ENCODE measurements at places on chromosomes 4 and X.
A peak's percentile ranks its signal among the peaks of the same experiment; 100 is the strongest.

- no peak for DNase-seq
These were observed 46.1 kb downstream of the DCX start for GRCh38 chrX:111365770-111366325.

- no peak for DNase-seq
These were observed 3.8 kb upstream of the DCAF4L1 start for GRCh38 chr4:41977709-41978108.

DNA sequence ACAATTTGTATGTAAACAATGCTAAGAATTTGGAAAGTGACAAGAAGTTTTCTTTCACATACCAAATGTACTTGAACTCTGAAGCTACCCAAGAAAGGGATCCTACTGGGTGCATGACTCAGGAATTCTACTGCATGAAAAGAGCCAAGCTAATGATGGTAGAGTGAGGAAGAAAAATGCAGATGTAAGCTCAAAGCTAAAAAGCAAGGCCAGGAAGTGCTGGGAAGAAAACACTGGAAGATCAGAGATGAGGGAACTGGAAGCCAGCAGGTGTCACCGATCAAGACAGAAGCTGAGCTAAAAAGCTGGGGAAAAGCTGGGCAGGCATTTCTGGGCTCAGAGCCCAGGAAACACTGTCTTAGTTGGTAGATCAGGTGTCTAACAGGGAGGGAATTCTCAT, 449.1 kb downstream of the NKX6-1 start:
- DNase-seq = no peak

DNA sequence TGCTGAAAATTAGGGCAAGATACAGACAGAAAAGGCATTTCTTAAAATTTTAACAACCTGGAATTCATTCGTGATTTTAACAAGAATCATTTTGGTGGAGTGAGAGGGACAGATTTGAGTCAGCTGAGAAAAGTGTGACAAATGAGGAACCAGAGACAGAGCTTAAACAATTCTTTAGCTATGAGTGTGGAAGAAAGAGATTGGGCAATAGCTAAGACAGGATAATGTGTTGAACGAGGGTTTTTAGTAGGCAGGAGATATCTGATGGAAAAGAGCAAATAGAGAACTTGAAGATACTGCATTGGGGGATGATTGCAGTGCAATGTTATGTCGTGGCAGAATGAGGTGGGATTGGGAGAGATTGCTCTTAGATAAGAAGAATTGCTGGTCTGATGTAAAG, 164.2 kb upstream of the SPRY1 start:
- no peak for DNase-seq

DNA sequence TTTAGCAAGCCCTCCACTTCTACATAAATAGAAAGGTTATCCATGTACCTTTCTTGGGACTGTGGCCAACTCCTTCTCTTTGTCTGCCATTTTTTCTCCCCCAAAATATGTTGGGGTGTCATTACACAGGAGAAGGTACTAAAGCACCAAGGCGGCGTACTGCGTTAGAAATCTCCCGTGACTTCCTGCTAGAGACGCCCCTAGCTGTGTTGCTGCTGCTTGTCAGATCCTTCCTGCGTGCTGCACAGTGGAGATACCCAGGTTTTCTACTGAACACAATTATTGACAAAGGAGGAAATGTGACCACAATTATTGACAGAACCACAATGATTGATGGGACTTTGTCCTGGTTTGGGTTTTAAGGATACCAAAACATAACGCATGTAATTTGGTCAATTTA, 97.7 kb downstream of the EFHC2 start:
- no peak for DNase-seq

GRCh38 chrX:70808942-70809940, 99.3 kb downstream of the TEX11 start:
- DNase-seq = no peak

- no peak for DNase-seq
These were observed 54.7 kb downstream of the SLITRK4 start for GRCh38 chrX:143581240-143581639.

- DNase-seq = no peak
These were observed 41.4 kb downstream of the SOD3 start for GRCh38 chr4:24836661-24837242.

- peak; percentile 21 for DNase-seq
These were observed 173.0 kb upstream of the CASK start for GRCh38 chrX:42096265-42096920.

GRCh38 chr4:85826060-85826678, 351.2 kb downstream of the ARHGAP24 start:
- no peak for DNase-seq

DNA sequence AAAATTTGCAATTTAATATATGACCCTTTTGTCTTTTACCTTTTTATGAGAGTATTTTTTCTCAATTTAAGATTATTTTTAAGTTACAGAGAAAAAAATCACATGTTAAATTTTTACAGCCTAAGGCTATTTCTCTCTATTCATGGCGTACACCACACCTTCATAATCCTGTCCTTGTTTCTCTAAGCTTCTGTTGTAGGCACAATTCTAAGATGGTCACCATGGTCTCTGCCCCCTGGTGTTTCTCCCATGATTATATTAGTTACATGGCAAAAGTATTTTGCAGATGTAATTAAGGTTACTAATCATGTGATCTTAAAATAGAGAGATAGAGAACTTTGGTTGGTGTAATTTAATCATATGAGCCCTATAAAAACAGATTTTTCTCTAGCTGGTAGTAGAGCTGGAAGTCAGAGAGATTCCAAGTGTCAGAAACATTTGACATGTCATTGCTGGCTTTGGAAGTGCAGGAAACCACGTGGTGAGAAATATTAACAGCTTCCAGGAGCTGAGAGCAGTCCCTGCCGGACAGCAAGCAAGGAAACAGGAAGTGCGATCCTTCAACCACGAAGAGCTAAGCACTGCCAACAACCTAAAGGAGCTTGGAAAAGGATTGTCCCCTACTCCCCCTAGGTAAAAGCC, 89.8 kb downstream of the EIF4E start:
- no peak for DNase-seq

DNA sequence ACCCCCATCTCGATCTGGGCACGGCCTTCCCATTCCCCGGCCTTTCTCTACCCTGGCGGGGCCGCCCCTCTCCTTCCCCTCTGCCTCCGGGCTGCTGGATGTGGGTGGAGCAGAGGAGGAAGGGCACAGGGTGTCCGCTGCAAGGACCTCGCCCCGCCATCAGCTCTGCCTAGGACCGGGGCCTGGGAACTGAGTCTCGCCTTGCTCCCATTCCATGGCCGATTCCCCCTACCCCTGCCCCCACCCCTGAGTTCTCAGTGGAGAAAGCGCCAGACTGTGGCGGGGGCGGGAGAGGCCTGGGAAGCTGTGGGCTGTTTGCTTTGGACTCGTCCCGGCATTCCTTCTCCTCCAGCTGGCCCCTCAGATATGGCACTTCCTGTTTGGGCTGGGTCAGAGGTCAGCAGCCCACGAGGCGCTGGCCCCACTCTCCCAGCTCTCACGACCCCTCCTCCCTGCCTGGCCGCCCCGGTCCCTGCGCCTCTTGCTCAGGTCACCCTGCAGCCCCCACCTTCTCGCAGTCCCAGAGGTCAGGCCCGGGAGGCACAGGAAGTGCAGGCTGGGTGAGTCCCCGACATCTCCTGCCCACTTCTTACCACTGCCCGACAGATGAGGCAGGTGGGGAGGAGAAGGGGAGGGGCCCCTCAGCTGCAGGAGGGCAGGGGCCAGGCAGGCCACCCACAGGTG, 6.4 kb upstream of the BGN start:
- no peak for DNase-seq

DNA sequence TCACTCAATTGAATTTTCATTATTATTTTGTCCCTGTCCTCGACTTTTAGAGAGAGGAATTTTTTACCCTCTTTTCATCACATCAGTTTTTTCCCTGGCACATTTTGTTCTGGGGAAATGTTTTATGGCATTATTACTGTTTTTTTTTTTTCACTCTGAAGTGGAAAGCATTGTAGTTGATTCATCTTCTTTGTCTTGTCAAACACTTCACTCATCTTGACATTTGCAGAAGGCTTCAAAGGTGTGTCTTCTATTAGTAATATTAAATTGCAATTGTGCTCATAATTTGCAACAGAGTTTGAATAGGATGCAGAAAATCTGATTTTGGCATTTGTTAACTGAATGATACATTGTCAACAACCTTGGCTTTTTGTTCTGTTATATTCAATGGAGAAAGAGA, 545.4 kb upstream of the ARX start:
- no peak for DNase-seq

DNA sequence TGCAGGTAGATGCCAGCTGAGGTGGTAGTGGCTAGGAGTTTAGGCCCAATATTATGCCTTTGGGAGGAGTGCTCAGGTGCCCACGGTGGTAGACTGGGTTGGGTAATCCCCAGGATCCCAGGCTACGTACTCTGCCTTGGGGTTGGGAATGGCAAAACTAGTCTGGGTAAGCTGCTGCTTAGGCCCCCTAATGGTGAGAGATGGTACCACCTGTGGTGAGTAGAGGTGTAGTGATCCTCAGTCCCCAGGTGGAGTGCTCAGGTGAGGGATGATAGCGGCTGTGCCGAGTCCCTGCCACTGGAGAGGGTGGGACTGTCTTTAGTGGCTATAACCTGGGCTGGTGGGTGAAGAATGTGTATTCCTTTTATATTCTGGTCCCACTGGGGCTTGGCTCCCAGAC, 75.2 kb downstream of the IL1RAPL2 start:
- DNase-seq = no peak
